ENCODE measurements at places on chromosomes 11 and 22.

DNA sequence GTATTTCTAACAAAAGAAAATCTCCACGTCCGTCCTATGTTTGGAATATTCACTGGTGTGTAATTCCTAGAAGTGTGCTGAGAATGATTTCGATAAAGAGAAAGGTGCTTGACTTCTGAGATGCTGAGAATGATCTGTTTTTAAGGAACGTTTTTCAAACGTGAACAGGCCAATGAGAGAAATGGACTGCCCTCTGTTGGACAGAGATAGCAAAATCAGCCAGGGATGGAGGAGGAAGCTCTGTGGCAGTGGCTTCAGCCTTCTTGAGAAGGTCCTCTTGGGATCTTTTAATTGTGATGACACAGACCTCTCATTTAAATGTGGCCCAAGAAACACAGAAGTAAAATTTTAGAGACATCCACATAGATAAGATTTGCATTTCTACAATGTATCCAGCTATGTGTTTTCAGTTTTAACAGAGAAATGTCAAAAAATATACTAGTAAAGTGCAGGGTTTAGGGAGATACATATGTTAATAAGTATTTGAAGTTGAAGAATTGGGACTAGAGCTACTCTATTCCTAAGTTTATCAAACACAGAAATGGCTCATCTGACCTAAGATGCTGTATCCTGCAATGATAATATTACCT lies 84.0 kb upstream of the RCN1 start:
- DNase-seq, result peak; percentile 58

DNA sequence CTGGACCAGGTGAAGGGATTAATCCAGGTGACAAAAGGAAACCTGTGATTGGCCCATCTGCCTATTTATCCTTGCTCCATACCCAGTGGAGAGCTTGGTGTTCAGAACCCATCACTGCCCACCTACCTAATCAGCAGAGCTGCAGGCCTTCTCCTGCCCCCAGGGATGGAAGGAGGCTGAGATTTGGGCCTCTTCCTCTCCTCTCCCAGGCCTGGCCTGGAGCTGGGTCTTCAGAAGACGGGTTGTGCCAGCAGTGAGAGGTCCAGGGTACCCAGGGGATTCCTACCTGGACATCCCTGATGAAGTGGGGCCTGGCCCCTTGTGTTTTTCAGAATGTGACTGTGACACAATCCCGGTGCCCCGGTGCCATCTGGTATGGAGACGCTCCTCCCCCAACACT lies 80.3 kb upstream of the MYOD1 start:
- DNase-seq, result no peak

DNA sequence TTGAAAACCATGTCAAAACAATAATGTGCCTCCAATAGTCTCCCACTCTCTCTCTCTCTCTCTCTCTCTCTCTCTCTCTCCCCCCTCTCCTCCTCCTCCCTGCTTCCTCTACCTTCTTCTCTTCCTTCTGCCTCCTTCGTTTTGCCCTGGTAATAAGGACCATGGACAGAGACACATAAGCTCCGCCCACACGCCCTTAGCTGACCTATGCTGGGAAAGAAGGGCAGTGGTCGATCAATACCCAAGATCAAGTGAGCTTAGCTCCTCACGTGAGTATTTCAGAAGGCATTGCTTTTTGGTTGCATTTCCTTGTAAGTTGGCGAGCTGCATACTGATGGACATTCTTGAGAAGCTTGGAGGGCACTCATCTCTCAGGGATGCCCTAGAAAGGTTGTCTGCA lies 194.8 kb downstream of the MIAT start:
- DNase-seq, result no peak

- DNase-seq, result no peak
These were observed 70.7 kb upstream of the TTC12 start for GRCh38 chr11:113243696-113244095.

- peak; percentile 64 for DNase-seq
These were observed 64.9 kb downstream of the ENDOD1 start for GRCh38 chr11:95154514-95154913.
